ENCODE measurements at places on chromosomes 6 and 20.

- DNase-seq, result no peak
These were observed 63.2 kb upstream of the TIAM2 start for GRCh38 chr6:154931711-154932424.

- DNase-seq, result no peak
These were observed 2.9 kb upstream of the SPINT3 start for GRCh38 chr20:45518282-45518681.

- no peak for DNase-seq
These were observed 6.1 kb downstream of the FOXF2 start for GRCh38 chr6:1395506-1395905.

GRCh38 chr6:107735906-107736635 lies 88.0 kb downstream of the SCML4 start:
- no peak for DNase-seq

DNA sequence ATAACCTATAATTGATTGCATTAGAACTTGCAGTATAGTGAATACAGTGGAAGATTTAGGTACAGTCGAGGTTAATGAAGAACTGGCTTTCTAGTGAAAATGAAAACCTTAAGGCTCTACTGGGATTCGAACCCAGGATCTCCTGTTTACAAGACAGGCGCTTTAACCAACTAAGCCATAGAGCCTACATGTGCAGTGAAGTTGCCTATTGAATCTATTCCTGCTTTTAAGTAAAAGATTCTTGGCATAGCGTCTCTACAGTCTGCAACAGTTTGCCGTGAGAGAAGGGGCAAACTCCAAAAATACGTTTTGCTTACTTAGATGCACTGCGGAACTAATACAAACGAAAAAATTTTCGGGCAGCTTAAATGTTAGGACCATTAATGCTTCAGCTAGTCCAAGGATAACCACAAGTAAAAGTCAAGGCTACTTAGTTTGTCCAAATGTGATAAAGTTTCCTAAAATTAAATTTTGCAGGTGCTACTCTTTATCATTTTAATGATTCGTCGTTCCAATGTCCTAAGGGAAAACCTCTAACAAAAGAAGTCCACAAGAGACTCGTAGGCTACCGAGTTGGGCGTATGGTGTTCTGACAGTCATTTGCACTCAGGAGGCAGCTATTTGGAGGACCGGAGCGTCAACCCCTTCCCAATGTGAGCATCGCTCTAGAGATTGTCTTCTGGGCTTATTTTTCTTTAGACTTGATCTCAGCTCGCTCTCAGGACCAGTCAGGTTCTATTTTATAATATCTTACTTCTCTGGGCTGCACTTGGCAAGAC lies 31.3 kb upstream of the ZSCAN23 start:
- DNase-seq, result no peak

- DNase-seq, result no peak
These were observed 28.1 kb downstream of the SNRNP48 start for GRCh38 chr6:7617801-7618764.
